ENCODE measurements at places on chromosomes 11 and 22. TPM values are rescaled to one million over a fixed set of nuclear protein-coding genes. Genes with fewer than 3 reads are reported as not detected.

DNA sequence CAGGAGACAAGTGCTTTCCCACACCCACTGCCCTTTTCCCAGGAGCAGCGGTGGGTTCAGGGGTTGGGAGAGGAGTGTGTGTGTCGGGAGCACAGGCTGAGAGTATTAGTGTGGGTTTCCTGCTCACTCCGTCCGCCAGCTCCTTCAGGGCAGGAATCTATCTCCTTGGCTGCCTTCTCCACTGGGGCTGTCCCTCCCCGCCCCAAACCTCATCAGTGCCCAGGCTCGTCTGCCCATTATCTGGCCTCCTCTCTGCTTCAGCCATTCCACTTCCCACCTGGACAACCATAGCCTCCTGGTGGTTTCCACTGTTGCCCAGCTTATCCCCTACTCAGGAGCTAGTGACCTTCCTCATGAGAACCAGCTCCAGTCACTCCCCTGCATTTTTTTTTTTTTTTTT is 19.9 kb downstream of the ASPHD2 start:
- DNase-seq, result no peak

DNA sequence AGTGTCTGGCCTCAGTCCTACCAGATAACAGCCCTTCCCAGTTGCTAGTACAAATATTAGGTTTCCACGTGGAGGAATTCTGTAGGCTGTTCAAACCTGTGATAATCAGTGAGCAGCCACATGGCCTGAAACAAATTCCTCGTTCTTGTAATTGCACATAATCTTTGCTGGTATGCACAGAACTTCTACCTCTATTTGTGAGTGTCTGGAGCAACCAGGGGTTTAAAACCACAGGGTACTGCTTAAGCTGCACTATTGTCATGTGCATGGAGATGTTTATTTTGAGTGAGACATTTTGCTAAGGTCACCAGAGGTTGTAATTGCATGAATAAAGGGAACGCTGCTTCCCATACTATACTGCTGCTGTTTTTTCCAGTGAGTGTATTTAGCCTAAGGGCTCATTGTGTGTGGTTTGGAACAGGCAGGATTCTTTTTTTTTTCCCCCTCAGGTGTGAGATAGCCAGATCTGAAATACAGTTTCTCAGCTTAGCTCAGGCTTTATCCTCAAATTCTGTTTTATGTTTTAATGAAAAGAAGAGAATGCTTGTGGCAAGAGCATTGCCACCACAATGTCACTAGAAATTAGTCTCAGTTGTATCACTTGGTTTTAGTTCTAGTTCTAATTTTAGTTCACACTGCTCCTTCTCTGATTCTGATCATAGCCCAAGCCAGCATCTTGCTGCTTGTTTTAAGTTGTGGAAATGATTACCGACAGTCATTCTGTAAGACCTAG is 60.5 kb downstream of the CYB5R2 start:
- no peak for DNase-seq

DNA sequence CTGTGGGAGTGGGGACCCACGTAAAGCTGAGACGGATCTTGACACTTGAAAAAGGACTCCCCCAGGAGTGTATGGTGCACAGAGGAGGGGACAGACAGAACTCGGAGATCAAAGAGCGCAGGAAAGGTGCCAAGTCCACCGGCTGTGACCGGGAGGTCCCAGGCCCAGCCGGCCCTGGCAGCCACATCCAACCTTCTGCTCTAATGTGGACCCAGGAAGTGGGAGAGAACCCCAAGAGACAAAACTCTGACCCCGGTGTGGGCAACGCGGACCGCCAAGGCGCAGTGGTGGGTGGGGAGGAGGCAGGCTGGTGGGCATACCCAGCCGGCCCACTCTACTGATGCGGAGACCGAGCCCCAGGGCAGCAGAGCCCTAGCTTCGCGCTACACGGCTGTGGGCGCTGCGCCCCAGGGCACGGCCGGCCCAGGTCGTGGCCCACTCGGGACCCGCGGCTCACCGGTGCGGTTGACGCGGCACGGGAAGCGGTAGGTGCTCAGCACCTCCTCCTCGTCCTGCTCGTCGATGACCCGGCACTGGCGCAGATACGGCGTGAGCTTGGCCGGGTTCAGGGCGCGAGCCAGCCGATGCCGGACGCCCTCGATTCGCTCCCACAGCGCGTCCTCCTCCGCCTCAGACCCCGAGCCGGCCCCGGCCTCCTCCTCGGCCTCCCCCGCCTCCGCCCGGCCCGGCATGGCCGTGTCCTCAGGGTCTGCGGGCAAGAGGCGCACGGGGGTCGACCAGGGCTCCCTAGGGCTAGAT is 527 bp downstream of the CARD10 start:
- DNase-seq, result no peak

DNA sequence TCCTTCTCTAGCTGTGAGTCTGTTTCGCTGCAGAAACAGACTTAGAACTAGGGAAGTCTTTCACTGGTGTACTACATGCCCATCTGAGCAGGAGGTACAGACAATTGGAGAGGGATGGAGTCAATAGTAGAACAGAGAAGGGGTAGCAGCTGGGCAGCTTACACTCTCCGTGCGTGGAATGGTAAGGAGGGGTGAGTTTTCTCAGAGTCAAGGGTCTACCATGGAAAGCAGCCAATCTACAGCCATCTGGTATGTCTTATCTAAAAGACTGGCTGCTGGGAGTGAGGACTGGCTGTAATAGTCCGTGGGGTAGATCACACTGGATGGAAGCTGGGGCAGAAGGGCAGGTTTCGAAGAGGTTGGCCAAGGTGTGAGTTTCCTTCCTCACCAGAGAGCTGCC is 137.3 kb upstream of the TENM4 start:
- DNase-seq, result no peak

GRCh38 chr11:81870066-81870412 is 863.6 kb downstream of the FAM181B start:
- DNase-seq, result no peak

Gene PRAME
- not detected for total RNA-seq

Gene JHY
- total RNA-seq, result 8.6 TPM

Gene SLC25A45
- 10.8 TPM for total RNA-seq
